Activated naive CD4-positive, alpha-beta T cell treated with anti-CD3 and anti-CD28 coated beads, Interleukin-2, amount 10 ng/mL, durations not matched to agents 7 days and 5 days (primary cell): ENCODE measurements at places on chromosomes 13 and 19.

- DNase-seq, result no peak
Observed at GRCh38 chr13:78680576-78681350, 21.8 kb upstream of the OBI1 start.

- peak; percentile 63 for DNase-seq
Observed at GRCh38 chr13:109610517-109610916, 175.9 kb downstream of the IRS2 start.

GRCh38 chr13:42751693-42752092 is 29.7 kb upstream of the FAM216B start:
- no peak for DNase-seq

DNA sequence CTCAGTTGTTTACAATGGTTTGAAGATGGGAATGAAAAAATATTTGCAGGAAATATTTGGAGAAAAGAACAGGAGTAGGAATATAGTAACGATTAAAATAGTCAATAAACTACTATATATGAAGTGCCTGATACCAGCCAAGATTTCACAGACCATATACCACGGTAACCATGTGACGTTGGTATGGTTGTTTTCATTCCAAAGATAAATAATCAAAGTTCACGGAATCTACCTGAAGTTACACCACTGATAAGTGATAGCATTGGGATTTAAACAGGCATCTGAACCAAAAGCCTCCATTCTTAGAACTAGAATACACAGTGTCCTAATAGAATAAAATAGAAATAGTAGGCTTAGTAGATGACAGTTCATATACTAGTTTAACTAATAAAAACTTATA is 123.5 kb downstream of the RBM26 start:
- no peak for DNase-seq

- DNase-seq, result no peak
Observed at GRCh38 chr13:41497436-41497835, 40.1 kb downstream of the RGCC start.

- DNase-seq, result no peak
Observed at GRCh38 chr13:27186295-27186694, 14.7 kb upstream of the USP12 start.

DNA sequence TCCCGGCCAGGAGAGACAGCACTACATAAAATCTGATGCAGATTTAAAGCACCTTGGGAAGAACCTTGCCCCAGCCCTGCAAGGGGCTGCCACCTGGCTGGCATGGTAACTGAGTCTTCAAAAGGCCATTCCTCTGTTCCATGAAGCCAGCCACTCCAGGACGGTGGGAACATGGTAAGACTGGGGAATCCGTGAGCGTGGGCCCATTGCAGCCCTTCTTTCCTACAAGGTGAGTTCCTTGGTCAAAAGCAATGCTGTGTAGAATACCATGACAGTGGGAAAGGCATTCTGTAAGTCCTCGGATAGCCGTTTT is 121.3 kb downstream of the SOX1 start:
- no peak for DNase-seq

GRCh38 chr19:1259206-1259875 is 9.8 kb upstream of the CIRBP start:
- DNase-seq, result peak; percentile 86

- no peak for DNase-seq
Observed at GRCh38 chr13:39881887-39882286, 226.4 kb downstream of the COG6 start.

DNA sequence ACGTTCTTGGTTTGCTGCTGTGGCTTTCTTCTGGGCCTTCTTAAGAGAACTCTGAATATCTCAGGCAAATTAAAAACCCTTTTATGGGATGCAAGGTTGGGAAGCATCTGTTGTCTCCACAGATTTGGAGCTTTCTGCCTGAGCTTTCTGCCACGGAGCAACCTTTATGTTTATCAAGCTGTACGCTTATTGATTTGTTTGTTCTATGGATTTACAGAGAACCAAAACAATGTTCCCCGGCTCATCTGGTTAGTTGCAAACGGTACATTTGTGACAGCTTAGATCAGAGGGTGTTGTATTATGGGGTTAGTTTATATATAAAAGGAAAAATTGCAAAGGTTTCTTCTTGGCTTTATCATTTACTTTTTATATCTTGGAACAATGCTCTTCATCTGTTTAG is 479.6 kb downstream of the DIAPH3 start:
- no peak for DNase-seq

DNA sequence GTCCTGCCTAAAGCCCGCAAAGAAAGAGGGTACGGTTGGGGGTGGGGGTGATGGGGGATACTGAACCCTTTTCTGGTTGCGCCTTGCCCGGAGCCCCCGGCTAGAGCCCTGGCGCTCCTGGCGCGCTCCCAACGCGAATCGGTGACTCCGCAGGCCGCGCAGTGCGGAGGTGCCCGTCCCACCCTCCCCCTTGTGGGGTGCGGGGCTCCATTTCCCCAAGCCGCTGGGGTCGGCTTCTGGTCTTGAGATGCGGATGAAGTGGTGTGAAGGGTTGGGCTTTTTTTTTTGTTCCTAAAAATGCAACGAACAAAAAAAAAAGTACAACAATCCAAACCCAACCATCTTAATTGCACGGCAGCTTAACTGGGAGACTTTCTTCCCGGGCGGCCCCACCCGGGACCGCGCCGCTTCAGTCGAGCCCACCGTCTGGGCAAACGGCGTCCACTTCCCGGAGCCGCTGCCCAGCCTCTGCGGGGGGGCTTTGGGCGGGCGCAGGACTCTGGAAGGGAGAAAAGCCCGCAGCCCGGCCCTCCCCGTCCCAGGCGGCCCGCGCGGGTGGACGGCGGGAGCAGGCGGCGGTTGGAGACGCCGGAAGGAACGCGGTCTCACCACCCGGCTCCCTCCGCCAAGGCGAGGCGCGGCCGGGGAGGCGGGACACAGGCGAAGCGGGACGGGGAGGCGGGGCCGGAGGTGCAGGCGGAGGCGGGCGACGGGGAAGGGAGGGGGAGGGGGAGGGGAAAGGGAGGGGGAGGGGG is 504 bp upstream of the TRIM13 start:
- DNase-seq, result peak; percentile 92
